ENCODE measurements at places on chromosomes 16 and 17.

- no peak for DNase-seq
These were observed 7.6 kb downstream of the CYB5B start for GRCh38 chr16:69431948-69432468.

DNA sequence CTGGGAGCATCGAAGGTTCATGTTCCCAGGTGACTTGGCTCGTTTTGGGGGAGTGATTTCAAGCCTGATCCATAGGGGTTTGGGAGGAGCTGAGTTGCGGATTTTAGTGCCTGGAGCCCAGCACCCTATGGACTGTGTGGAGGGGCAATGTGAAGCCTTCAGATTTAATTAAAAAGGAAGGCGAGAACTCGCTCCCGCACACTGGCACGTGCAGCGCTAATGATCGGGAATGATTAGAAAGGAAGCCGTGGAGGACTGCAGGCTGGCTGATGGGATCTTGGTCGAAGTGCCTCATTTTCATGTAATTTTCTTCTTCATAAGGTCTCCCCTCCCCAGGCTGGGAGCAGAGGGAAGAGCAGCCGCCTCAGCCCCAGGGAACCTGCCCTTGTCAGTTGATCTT, 12.8 kb downstream of the MGAT5B start:
- no peak for DNase-seq

- no peak for DNase-seq
These were observed 40.8 kb downstream of the RNF157 start for GRCh38 chr17:76199469-76199868.

DNA sequence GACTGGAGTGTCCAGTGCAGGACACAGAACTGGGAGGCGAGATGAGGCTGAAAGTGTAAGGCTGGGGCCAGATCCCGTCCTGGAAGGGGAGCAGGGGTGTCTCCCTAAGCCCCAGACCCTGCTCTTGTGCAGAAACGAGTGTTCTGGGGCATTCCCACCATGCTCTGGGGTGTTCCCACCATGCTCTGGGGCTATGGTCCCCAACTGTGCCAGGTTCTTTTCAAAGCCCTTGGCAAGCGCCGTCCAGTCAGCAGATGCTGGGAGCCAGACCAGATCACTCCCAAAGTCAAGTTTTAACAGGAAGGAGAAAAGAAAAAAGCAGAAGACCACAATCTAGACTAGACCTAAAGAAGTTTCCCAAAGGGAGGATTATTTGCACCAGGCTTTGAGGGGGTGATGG, 2.5 kb downstream of the TAX1BP3 start:
- DNase-seq: no peak
